ENCODE measurements at places on chromosomes 16 and 17.

DNA sequence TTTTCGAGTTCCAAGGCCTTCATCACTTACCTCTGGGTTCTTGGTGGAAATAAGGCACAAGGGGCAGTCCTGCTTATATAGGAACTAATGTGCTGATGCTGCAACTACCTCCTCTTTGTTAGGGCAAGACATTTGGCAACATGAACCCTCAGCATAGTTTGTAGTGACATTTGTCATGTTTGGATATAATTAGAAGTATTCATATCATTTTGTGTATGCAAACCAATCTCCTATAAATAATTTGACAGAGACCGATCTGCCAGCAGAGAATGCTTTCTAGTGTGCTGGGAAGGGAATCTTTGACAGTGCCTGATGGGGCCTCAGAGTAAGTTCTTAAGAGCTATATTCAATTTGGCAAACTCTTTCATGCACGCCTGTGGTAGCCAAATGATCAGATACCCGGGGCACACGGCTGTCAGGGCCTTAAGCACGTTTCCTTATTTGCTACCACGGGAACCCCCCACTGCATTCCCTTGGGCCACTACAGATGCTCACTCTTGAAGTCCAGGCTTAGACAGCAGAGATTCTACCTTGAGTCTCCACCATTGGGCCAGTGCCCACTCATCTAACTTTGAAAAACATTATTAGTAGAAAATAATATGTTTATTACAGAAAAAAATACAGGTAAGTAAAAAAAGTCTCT is at the start of gene MYH8:
TSS of gene MYH8 (minus strand) at position 51 of the 643 bp plus-strand sequence. CDS start 1,723 bp downstream, outside the sequence.
- no peak for DNase-seq

- DNase-seq = no peak
Observed at GRCh38 chr17:2745317-2746037, 4.0 kb downstream of the CCDC92B start.

DNA sequence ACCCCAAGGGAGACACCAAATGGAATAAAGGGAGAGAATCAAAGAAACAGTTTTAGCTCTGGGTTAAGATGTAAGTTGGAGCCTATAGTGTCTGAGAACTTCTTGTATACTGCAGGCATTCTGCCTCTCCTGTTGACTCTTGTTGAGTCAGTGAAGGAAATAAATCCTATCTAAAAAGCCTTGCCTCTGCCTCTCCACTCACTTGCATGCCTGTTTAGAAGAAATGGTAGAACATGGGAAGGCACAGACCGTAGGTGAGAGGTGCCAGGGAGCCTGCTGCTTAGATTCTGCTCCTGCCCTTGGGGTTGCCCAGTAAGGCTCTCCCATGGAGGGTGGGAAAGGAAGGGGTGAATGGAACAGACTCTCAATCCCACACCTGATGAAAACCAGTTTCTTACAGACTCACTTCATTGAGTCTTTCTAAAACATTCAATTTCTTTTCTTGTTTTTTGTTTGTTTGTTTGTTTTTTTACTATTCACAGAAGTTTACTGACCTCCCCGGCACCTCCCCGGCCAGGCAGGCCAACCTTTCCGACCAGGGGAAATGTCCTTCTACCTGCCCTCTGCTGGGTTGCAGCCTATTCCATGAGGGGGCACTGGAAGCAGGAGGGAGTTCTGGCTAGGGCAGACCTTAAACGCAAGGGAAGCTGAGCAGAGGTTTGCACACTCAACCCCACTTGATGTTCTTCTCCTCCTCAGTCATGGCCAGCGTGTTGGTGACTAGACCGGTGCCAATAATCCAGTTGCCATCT is 211.7 kb upstream of the WSB1 start:
- no peak for DNase-seq

DNA sequence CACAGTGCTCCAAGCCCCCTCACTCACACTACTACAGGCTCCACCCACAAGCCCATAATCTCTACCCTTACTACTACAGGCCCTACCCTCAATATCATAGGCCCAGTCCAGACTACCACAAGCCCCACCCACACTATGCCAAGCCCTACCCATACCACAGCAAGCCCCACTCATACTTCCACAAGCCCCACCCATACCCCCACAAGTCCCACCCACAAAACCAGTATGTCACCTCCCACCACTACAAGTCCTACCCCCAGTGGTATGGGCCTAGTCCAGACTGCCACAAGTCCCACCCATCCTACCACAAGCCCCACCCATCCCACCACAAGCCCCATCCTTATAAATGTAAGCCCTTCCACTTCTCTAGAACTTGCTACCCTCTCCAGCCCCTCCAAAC is 13.8 kb downstream of the RIPOR1 start:
- peak; percentile 58 for DNase-seq

DNA sequence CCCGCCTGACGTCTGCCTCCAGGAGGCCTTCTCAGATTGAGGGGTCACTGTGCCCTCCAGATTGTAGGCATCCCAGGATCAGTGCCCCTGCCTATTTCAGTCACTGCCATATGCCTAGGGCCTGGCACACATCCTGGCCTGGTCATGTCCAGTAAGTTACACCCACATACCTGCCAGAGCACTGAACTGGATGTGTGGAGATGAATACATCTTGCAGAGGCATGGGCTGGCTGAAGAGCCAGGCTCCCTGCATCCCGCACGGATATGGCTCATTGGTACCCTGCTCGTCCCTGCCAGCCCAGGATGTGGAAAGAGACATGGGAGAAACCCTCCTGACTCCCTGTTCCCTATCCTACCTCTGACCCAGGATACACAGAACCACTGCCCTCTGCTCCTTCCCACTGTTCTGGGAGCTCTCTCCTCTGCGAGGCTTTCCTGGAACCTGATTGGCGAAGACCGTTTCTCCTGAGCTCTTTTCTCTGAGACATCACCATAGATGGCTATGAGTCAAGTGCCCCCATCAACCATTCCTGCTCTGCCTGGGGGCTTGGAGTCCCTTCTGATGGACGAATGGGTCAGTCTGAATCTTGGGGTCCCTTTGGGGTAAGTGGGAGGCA is 40.0 kb upstream of the TAC4 start:
- DNase-seq = no peak

DNA sequence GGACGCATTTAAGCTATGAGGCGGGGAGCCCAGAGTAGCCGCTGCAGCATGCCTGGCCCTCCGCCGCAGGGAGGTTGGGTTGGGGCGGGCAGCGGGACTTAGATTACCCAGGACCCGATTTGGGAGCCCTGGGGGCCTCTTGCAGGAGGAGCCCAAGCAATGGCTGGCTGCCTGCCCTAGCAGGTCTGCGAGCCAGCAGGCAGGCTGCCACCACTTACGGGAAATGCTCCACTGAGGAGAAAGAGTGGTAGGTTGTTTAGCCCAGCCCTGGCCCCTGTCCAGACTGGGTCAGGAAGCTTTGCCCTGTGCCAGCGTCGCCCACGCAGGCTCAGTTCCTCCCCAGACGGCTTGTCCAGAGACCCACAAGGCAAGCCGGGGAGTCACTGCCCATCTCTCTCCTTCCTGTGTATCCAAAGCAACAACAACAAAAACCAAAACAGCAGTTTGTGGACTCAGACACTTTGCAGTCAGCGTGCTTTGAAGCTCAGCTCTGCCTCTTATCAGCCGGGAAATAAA is 10.3 kb upstream of the TVP23A start:
- DNase-seq = peak; percentile 93

GRCh38 chr16:2150418-2151187 is 2.2 kb downstream of the RAB26 start:
- no peak for DNase-seq

GRCh38 chr17:82106688-82107305 is 8.8 kb upstream of the FASN start:
- no peak for DNase-seq

- DNase-seq = no peak
Observed at GRCh38 chr16:29321585-29321984, 84.9 kb downstream of the NPIPB11 start.

DNA sequence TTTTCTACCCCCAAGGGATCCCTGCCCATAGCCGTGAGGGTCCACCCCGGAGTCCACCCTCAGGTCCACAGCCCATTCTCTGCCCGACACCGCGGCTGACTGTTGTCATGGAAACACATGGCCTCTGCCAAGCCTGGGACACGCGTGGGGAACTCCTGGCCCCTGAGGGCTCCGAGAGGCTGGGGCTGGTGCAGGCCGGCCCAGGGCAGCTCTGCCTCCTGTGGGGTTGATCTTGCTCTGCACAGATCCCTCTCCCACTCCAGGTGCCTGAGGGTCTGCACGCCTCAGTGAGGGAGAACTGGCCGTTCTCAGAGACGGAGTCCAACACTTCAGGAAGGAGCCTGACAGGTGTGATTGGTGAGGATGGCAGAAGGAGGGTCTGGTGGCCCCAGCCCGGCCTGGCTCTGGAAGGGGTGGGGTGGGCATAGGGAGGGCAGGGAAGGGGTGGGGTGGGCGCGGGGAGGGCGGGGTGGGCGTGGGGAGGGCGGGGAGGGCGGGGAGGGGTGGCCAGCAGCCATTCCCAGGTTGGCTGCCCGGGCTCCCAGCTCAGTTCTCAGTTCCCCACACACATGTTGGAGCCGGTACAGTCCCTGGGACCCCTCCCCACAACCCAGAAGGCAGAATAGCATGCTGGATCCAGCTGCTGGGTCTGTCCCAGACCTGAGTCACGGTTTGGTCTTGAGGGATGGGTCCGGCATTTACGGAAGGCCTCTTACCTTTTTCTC is 6.4 kb downstream of the MRPL28 start:
- DNase-seq = no peak

GRCh38 chr16:78353640-78354275 is 254.3 kb downstream of the WWOX start:
- DNase-seq = no peak

DNA sequence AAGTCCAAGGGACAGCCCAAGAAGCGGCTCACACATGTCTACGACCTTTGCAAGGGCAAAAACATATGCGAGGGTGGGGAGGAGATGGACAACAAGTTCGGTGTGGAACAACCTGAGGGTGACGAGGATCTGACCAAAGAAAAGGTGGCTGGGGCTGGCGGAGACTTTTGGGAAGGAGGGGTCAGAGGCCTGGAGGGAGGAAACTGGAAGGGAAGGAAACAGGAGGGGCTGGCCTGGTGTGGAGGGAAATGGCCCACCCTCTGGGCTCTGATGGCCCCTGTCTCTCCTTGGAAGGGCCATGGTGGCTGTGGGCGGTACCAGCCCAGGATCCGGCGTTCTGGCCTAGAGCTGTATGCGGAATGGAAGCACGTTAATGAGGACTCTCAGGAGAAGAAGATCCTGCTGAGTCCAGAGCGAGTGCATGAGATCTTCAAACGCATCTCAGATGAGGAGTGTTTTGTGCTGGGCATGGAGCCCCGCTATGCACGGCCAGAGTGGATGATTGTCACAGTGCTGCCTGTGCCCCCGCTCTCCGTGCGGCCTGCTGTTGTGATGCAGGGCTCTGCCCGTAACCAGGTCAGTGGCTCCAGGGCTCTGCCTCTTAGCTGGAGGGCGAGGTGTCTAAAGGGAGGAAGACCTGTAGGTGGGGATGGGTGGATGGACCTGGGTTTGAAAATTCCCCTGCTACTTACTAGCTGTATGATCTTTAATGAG is 12.5 kb downstream of the POLR2A start:
- DNase-seq = no peak

DNA sequence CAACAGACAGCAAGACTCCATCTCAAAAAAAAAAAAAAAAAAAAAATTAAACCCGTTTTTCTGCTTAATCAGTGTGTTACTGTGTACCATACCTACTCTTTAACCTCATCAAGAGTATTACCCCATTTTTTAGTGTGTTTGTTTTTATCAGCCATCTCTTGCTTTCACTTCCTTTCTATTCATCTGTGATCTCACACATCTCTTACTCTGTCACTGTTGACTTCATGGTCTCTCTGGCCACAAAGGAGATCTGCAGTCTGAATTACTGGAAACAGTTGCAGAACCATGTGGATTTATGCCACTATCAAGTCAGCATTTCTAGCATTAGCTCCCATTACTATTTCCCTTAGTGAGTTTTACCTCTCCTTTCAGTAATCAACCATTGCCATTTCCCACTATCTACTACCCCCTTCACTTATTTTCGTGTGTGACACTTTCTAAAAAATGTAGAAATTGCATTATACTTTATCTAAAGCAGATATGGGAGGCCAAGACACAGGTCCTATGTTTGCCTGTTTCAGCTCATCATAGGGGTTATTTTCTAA is 20.1 kb downstream of the NDEL1 start:
- DNase-seq = peak; percentile 40

- DNase-seq = no peak
Observed at GRCh38 chr16:31206776-31207175, 4.2 kb upstream of the PYCARD start.

GRCh38 chr16:57104706-57105105 is 12.3 kb downstream of the CPNE2 start:
- DNase-seq = no peak

GRCh38 chr16:81748476-81749198 is 30.5 kb upstream of the PLCG2 start:
- DNase-seq = peak; percentile 55

DNA sequence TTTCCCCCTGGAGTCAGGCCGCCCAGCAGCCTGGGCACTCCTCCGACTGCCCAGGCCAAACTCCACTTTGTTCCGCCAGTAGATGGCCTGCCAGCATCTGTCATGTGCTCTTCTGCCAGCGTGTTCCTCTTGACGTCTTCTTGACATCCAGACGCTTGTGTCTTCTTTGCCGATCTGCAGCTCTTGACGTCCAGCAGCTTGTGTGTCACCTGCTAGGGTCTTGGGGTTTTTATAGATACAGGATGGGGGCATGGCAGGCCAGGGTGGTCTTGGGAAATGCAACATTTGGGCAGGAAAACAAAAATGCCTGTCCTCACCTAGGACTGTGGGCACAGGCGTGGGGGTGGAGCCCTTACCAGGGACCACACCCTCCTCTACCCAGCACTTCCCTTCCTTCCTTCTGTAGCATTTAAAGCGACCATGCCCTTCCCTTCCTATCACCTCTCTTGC is 88.7 kb downstream of the BMERB1 start:
- peak; percentile 70 for DNase-seq

GRCh38 chr16:3073448-3073847 is 8.0 kb downstream of the IL32 start:
- DNase-seq = no peak

DNA sequence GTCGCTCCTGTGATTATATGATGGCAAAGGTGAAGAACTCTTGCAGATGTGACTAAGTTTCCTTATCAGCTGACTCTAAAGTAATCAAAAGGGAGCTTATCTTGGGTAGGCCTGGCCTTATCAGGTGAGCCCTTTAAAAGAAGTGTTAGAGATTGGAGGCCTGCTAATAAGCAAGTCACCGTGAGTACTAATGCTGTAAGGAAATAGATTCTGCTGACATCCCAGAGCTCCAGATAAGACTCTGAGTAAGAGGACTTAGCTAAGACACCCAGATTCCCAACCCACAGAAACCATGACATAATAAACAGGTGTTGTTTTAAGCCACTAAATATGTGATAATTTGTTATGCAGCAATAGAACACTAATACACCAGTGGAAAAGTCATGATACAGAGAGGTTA is 99.9 kb upstream of the FAM20A start:
- DNase-seq = no peak

- no peak for DNase-seq
Observed at GRCh38 chr16:17295948-17296347, 174.8 kb downstream of the XYLT1 start.

- no peak for DNase-seq
Observed at GRCh38 chr16:66095676-66096075, 270.8 kb upstream of the CDH5 start.

DNA sequence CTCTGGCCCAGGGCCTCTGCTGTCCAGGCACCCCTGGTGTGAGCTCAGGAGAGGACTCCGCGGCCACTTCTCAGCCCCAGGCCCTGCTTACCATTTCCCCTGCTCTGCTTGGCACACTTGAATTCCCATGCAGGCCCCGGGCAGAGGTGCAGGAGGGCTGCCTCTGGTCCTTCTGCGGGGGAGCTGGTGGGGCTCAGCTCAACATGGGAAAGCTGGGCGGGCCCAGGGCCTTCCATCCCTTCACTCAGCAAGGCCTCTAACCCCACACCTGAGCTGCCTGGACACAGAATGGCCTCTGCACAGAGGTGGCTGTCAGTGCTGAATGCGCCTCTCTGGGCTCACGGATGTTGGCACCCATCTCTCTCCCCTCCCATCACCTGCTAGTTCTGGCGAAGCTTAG is 12.5 kb upstream of the RNPS1 start:
- no peak for DNase-seq
